ENCODE measurements at places on chromosomes 6 and 20. TPM values are rescaled to one million over a fixed set of nuclear protein-coding genes. Genes with fewer than 3 reads are reported as not detected.

DNA sequence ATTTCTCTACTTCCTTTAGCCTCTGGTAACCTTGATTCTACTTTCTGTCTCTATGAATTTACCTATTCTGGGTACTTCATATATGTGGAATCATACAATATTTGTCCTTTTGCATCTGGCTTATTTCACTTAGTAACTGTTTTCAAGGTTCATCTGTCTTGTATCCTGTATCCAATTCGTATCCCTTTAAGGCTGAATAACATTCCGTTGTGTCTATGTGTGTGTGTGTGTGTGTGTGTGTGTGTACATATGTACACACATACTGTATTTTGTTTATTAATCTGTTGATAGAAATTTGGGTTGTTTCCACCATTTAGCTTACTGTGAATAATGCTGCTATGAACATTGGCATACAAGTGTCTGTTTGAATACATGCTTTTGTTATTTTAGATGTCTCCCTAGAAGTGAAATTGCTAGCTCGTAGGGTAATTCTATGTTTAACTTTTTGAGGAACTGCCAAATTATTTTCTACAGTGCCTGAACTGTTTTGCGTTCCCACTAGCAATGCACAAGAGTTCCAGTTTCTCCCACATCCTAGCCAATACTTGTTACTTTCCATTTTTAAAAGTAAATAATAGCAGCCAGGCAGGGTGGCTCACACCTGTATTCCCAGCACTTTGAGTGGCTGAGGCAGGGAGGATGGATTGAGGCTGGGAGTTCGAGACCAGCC, 17.7 kb downstream of the SENP6 start:
- DNase-seq = no peak
- H3K4me3 ChIP-seq = no peak overlapping the region
- peaks cover 5% of the 10 kb centered on the region for H3K36me3 ChIP-seq
- no peaks in the 10 kb centered on the region for H3K27me3 ChIP-seq

DNA sequence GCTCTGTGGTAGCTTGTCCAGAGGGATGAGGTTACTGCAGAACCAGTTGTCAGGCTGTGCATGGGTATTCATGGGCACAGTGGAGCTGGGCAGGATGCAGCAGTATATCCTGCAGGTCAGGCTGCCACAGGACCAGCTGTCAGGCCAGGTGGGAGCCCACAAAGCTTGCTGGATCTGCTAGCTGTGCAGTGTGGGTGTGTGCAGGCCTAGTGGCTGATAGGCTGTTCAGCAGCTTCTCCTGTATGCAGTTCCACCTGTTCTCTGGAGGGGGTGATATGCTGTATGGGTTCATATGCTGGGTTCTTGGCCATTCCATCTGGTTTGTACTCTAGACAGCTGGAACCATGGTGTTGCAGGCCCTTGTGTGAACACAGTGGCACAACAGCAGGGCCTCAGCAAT, 40.6 kb upstream of the TPD52L1 start:
- no peak for DNase-seq
- H3K4me3 ChIP-seq = no peak overlapping the region
- H3K27me3 ChIP-seq = peaks cover 2% of the 10 kb centered on the region
- no peaks in the 10 kb centered on the region for H3K4me1 ChIP-seq
- H3K36me3 ChIP-seq = peaks cover 17% of the 10 kb centered on the region
- no peak overlapping the region for H3K27ac ChIP-seq

DNA sequence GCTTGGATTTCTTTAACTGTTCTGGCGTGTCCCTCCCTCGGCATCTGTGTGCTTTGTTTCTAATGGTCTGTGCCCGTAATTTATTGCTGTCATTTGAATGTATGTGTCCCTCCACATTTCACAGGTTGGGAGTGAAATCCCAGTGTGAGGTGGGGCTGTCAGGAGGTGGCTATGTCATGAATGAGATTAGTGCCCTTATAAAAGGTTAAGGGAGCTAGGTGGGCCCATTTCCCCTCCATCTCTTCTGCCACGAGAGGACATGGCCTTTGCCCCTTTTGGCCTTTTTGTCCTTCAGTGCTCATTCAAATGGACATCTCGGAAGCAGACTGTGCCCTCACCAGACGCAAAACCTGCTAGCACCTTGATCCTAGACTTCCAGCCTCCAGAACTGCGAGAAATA, 96.3 kb downstream of the LAMP5 start:
- peaks cover 8% of the 10 kb centered on the region for H3K4me1 ChIP-seq
- H3K4me3 ChIP-seq = no peak overlapping the region
- H3K27me3 ChIP-seq = no peaks in the 10 kb centered on the region
- no peak for DNase-seq
- H3K36me3 ChIP-seq = no peaks in the 10 kb centered on the region

GRCh38 chr6:96991618-96992342, 67.3 kb downstream of the KLHL32 start:
- peaks cover under 1% of the 10 kb centered on the region for H3K27me3 ChIP-seq
- no peak overlapping the region for H3K4me3 ChIP-seq
- no peak for DNase-seq
- H3K36me3 ChIP-seq = no peaks in the 10 kb centered on the region
- H3K4me1 ChIP-seq = peaks cover 8% of the 10 kb centered on the region
- peak overlapping the region; percentile 67 for H3K27ac ChIP-seq

- peaks cover 42% of the 10 kb centered on the region for H3K27me3 ChIP-seq
- DNase-seq = no peak
- peaks cover 35% of the 10 kb centered on the region for H3K36me3 ChIP-seq
- no peaks in the 10 kb centered on the region for H3K4me1 ChIP-seq
Observed at GRCh38 chr20:29300579-29301551, 1956.6 kb upstream of the DEFB115 start.

- H3K4me3 ChIP-seq = no peak overlapping the region
- H3K36me3 ChIP-seq = peaks cover 2% of the 10 kb centered on the region
- peaks cover 5% of the 10 kb centered on the region for H3K4me1 ChIP-seq
- no peak overlapping the region for H3K27ac ChIP-seq
- peaks cover 3% of the 10 kb centered on the region for H3K27me3 ChIP-seq
- DNase-seq = no peak
Observed at GRCh38 chr20:16918366-16918765, 170.2 kb downstream of the OTOR start.

DNA sequence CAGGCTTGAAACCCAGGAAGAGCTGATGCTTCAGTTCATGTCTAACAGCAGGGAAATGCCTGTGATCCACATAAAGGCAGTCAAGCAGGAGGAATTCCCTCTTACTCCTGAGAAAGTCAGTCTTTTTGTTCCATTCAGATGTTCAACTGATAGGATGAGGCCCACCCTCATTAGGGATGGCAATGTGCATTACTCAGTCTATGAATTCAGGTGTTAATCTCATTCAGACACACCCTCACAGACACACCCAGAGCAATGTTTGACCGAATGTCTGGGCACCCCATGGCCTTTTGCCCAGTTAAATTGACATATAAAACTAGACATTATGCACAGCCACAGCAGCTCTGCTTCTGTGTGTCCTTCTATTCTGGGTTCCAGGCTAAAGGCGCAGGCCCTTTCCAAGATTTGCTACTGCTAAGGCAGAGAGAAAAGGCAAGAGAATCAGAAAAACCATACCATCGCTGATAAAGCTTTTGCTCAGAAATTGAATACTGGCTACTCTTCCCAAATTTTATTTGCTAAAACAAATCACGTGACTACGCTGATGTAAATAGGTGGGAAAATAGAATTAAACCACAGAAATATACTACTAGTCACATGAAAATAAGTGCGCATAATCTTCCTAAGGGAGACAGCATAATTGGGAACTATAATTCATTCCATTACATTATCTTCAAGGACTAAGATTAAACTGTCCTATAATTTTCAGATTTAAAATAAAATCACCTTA, 625.0 kb upstream of the MAN1A1 start:
- DNase-seq = no peak
- no peaks in the 10 kb centered on the region for H3K27me3 ChIP-seq
- H3K4me3 ChIP-seq = no peak overlapping the region
- no peak overlapping the region for H3K27ac ChIP-seq
- H3K36me3 ChIP-seq = no peaks in the 10 kb centered on the region

- H3K27ac ChIP-seq = no peak overlapping the region
- H3K4me3 ChIP-seq = no peak overlapping the region
- no peak for DNase-seq
- peaks cover 10% of the 10 kb centered on the region for H3K36me3 ChIP-seq
- peaks cover 12% of the 10 kb centered on the region for H3K4me1 ChIP-seq
- H3K27me3 ChIP-seq = peaks cover 4% of the 10 kb centered on the region
Observed at GRCh38 chr6:130189531-130190397, 33.0 kb downstream of the SAMD3 start.

DNA sequence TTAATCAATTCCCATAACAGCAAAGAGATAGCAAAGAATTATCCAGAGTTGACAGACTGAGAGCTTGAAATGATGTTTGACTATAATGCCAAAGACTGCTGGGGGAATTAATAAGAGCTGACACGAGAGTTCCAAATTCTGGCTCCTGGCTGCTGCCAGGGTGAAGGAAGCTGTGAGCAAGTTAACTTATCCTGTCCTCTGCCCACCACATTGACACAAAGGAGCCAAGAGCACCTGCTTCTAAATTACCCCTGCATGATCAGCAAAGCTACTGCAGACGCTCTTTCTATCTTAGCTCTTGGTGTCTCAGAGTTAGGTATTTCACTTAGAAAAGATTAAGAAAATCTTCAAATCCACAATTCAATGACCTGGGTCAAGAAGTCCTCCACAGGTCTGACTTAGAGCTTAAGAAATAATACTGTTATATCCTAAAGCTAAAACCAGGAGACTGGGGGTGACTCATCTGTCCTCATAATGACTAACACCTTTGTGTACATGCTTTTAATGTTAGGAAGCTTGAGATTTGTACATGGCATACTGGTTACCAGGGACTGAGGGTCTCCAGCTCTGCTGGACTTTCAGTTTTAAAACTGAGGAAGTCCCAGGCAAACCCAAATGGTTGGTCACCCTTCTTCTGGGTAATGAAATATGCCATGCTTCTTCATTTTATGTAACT, 13.2 kb upstream of the FRK start:
- DNase-seq = no peak
- H3K4me1 ChIP-seq = peaks cover 6% of the 10 kb centered on the region
- H3K27me3 ChIP-seq = no peaks in the 10 kb centered on the region
- H3K27ac ChIP-seq = no peak overlapping the region

CST5 gene
- total RNA-seq = not detected

SPEF1 gene
- total RNA-seq = 0.23 TPM
